Activated CD4-positive, alpha-beta T cell treated with anti-CD3 and anti-CD28 coated beads, Interleukin-2, amount 10 ng/mL, durations not matched to agents 7 days and 5 days (primary cell): ENCODE measurements at places on chromosomes 4 and X.

DNA sequence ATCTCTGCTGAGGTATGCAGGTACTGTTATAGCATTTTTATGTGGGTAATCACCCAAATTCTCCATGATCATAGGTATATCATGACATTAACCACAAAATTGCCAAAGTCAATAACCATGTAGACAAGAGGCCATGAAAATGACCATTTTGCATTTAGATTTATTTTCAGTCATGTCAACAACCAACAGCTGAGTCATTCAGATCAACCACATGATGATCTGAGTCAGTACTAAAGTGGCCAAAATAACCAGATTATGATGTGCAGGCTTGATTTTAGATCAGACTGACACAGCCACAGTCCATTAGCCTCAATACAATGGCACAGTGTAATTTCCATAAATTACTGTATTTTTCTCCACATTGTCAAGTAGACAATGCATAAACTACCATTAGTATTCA is 240.5 kb downstream of the GRIA3 start:
- no peak for DNase-seq

DNA sequence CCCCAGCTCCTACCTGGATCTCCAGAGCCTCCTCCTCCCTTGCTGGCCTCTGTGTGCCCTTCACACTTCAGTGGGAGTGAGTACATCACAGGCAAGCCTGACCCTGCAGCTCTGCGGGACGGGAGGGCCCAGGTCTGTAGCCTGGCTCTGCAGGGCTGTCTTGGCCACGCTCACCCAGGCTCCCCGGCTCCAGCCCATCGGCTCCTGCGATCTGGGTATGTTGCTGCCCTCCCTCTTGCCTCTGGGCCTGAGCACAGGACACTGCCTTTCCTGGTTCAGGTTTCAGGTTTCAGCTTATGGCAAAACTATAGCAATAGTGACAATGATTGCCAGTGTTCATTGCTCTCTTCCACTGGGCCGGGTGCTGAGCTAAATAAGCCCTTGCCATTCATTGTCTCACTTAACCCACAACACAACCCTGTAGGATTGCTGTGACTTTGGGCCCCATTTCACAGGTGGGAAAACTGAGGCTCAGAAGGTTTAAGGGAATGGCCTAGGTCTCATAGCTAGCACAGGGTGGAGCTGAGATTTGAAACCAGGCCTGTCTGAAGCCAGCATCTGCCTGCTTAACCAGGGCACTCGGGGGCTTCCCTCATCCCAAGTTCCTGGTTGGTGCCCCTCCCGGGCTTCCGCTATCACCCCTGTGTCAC is 44.6 kb upstream of the SORCS2 start:
- DNase-seq: no peak

DNA sequence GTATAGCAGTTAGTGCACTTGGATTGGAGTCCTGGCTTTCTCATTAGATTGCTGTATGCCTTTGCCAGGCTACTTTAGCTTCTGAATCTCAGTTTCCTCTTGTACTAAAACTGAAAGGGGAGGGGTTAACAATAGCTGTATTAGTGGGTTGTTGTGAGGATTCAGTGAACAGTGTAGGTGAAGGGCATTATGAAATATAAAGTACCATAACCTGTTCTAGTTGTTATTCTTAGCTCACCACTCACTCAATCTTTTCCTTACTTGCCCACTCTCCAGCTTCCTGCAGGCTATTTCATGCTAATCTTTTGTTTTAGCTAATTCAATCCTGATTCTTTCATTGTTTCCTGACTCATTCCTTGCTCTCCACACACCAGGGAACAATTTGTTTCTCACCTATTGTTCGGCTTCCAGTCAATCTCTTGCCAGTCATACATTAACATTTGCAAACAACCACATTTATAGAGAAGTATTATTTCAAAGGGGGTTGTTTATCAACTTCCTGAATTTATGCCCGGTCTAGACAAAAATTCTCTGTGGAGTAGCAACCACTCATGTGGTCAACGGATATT is 50.6 kb upstream of the EDA start:
- no peak for DNase-seq

- no peak for DNase-seq
These were observed 300.7 kb downstream of the ARAP2 start for GRCh38 chr4:35943606-35944005.

DNA sequence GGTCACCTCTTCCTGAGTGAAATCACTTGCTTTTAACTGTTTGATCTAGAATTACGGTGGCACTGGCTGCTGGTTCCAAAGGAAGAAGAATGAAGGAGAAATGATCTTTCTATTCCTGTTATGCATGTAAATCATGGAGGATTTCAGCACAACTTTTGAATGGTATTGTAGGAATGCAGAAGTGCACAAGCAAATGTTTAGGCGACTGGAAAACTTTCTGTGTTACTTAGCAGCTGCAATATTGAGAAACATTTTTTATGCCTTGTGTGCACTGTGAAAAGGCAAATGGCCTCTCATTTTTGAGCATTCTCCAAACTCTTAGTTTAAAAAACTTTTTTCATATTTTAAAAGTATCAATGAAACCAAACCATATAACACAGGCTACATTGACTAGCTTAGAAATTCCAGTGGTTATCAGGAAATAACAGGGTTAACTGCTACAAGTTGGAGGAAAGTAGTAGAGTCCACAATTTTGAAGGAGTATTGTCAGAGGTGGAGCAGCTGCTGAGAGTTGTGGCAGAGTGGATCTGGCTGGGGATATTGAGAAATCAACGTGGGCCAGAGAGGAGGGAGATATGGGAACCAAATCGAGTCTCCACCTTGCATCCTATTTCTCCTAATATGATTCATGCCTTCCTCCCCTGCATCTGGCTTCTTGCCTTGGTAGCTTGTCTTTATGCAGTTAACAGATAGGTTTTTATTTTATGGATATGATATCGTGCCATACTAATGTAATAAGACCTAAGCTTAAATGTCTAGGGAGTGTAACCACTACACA is 32.0 kb upstream of the FHL1 start:
- DNase-seq: no peak

DNA sequence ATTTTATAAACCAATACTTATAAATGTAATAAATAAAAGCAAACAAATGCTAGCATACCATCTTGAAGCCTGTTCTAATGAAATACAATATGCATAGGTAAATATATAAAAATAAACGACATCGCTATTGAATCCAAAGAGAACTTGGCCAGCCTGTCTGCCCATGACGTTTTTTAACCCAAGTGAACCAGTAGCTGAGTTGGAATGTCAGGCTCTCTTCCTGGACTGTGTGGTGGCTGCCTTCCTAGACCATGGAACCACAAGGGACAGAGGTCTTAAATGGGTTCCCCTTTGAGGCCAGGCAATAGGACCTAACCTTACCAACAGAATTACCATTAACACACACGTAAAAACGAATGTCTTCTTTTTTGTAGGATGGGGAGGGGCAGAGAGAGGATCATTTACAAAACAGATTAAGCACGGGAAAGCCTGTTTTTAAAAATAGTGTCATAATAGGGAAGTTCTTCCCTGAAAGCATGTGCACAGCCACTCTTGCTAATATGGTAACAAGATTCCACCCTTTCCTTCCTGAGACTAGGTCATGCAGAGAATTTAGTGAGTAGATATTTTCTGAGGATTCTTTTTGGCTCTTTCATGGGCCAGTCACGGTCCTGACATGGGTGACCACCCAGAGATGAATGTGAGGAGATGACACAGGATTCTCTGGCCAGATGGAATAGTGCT is 69.4 kb upstream of the ACSL1 start:
- no peak for DNase-seq

- no peak for DNase-seq
These were observed 17.1 kb downstream of the DDX3X start for GRCh38 chrX:41350976-41351569.

GRCh38 chr4:187209921-187210613 is 486.4 kb upstream of the FAT1 start:
- no peak for DNase-seq
